Stimulated activated CD8-positive, alpha-beta memory T cell treated with anti-CD3 and anti-CD28 coated beads, Interleukin-4, amount 100 ng/mL, for 24 hours (primary cell): ENCODE measurements at places on chromosomes 5 and 9.

- DNase-seq: no peak
These were observed 53.0 kb upstream of the NRARP start for GRCh38 chr9:137354845-137355760.

GRCh38 chr5:94910721-94911120 lies 292.3 kb downstream of the SLF1 start:
- DNase-seq: no peak

DNA sequence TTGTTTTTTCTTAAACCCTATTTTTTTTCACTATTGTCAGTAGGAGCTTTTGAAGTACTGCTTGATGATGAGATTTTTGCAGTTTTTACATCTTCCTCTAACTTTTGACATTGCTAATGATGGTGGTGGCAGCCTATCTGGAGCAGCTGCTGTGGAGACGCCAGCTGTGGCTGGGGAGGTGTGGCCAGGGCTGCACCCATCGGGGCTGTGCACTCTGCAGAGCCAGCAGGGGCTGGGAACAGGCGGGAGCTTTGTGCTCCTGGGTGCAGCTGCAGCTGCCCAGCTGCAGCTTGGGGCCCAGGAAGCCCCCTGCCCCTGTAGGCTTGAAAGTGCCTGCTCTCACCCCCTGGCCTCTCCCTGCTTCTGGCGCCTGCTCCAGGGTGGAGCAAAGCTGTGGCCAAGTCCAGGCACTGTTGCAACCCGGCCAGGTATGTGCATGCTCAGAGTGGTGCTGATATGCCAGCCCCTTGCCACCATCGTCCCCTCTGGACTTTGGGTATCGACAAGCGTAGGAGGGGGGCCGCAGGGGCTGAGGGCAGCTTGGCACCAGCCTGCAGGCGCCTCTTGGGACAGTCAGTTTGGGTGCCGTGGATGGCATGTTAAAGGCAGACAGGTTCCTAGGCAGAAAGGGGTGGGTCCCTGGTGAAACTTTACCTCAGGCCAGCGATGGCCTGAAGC lies 39.2 kb downstream of the FER start:
- DNase-seq: no peak

- no peak for DNase-seq
These were observed 41.7 kb downstream of the AHRR start for GRCh38 chr5:362978-363765.

DNA sequence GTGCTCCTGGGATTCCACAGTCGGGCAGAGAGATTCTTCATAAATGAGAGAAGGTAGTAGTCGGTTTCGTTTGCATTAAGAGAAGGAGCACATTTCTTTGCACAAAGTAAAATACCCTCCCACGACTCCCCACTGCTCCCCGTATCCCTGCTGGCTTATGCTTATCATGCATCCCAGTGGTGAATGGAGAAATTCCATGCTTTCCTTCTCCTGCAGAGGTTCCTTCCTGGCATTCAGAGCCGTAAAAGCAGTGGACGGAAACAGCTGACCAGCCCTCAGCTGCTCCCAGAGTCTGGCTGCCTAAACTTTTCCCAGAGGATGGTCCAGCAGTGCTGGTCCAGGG lies 93.1 kb downstream of the C9orf152 start:
- DNase-seq: no peak

DNA sequence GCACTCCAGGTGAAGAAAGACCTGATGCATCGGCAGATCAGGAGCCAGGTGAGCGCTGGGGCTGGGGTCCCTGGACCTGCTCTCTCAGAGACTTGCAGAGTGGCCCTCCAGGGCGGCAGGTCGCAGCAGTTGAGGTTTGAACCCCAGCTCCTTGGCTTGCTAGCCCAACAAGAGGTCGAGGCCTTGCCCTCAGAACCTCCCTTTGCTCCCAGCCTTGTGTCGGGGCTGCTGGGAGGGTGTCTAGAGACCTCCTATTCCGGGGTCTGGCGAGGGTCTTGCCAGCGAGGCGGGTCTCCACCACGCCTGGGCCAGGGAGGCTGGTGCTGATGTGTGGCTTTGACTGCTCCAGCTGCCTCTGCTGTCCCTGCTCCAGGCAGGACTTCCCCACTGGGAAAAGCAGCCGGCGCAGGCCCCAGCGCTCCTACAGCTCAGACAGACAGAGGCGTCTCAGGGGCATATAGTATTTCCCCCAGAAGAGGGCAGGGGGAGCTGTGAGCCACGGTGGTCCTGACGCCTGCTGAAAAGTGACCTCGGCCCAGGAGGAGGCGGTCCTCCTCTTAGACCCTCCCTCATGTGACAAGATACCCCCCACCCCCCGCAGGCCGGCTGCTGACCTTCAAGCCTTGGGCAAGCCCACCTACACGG lies 38.3 kb downstream of the LRSAM1 start:
- no peak for DNase-seq

- no peak for DNase-seq
These were observed 268.0 kb downstream of the ADAMTSL1 start for GRCh38 chr9:18741945-18742344.

DNA sequence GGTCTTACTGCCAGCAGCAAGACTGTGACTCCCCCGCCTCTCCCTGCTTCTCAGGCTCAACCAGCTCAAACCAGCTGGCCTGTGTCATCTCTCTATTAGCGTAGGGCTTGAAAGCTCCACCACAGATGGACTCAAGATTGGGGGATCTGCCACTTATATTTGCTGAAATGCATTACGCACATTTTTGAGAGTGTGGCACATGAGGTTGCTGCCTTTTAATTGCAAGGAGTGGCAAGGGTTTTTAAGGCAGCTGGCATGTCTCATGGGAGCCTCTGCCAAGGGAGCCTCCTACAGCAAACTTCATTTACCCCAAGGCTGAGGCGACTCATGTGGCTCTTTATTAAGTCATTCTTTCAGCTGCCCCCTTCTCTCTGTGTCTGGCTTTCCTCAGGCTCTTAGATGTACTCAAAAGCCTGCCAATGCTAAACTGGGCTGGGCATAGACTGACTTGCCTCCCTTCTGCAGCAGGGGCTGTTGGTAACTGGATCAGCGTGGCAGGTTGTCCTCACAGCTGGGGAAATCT lies 219.3 kb downstream of the SMARCA2 start:
- DNase-seq: no peak

DNA sequence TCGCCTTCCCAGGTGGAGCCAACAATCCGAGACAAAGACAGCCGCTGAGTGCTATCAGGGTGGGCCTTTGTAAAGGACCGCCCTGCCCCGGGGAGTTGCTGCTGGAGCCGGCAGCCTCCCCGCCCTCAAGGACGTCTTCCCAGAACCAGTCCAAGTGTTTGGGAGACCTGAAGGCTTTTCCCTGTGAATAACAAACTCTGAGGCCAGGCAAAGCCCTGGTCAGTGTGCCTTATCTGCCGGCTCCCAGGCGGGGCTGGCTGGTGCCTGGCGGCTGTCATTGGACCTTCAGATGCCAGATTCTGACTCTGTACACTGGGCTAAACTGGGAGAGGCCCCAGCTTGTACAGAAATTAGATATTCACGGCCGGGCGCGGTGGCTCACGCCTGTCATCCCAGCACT lies 2.1 kb downstream of the SLC9A3 start:
- no peak for DNase-seq

DNA sequence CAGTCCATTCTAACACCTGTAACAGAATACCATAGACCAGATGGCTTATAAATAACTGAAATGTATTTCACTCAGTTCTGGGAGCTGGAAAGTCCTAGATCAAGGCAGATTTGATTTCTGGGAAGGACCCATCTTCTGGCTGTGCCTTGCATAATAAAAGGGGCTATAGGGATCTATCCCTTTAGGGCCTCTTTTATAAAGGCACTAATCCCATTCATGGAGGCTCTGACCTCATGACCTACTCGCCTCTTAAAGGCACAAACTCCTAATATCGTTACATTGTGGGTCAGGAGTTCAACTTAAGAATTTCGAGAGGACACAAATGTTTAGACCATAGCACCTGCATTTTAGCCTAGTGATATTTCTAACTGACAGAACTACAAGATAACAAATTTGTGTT lies 619.0 kb downstream of the CDH18 start:
- no peak for DNase-seq

DNA sequence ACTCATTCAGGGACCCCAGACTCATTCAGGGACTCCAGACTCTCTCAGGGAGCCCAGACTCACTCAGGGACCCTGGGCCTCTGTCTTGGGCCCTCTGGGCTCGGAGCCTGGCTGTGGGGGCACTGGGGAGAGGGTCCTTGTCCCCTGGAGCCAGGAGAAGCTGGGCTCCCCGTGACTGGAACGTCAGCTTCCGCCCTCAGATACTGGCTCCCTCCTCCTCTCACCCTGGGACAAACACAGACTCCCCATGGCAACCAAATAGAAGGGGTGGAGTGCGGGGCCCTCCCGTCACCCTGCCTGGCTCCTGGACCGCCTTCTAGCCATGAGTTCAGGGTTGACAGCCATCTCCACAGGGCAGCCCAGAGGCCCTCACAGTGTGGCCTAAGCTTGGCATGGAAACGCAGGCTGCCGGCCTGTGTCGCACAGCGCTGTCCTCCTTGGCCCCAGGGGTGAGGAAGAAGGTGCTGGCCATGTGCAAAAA lies 27.6 kb downstream of the ZDHHC11B start:
- no peak for DNase-seq

- no peak for DNase-seq
These were observed 202.2 kb downstream of the CHSY3 start for GRCh38 chr5:130106480-130106879.

DNA sequence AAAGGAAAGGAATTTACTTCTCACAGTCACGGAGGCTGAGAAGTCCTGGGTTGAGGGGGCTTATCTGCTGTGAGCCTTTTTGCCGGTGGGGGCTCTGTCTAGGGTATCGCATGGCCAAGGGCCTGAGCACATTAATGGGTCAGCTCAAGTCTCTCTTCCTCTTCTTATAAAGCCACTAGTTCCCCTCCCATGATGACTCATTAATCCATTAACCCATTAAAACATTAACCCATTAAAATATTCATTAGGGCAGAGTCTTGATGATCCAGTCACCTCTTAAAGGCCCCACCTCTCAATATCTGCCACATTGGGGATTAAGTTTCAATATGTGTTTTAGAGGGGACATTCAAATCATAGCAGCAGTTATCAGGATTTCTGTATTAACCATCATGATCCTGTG lies 406.3 kb downstream of the SPOCK1 start:
- no peak for DNase-seq

DNA sequence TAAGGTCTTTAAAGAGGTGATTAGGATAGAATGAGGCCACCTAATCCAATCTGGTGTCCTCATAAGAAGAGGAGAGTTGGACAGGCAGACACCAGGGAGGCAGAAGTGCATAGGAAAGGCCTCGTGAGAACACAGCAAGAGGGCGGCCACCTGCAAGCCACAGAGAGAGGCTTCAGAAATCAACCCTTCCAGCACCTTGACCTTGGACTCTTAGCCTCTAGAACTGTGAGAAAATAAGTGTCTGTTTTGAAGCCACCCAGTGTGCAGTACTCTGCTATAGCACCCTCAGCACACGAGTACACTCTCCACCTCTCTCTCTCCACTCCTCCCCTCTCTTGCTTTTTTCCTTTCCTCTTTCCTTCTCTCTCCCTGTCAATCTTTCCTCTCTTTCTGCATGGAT lies 26.8 kb downstream of the NIPAL4 start:
- no peak for DNase-seq

DNA sequence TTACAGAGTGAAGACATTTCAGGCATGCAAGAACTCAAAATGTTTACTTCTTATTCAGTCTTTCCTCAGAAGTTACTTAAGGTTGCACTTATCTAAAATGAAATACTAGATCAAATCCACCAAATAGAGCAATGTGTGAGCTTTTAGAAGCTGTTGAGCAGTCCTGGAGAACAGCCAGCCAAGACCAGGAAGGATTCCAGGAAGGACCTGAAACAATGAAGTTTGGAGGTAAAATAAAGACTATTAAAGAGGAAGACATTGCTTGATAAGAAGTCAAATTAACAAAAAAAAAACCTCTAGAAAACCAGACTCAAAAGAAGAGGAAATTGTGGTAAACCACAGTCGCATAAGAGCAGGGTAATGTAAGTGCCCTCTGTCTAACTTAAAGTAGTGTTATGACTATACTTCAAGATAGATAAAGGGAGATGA lies 156.2 kb upstream of the S1PR3 start:
- no peak for DNase-seq

GRCh38 chr5:65832603-65833228 lies 93.7 kb upstream of the ERBIN start:
- no peak for DNase-seq

DNA sequence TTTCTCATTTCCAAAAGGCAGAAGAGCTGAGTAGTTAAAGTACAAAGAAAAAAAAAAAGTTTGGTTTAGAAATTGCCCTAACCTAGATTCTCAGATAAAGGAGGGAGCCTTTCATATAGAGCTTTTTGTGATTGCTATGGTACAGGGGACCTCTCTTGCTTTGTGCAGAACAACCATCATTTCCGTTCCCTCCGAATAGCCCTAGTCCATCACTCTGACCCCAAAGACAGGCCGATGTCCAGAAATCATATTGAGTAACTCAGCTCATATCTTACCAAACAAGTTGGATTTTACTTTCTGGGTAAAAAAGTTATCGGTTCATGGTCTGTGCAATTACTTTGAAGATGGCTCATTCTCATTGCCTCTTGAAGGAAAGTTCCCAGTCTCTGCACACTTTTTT lies 36.7 kb upstream of the COL15A1 start:
- DNase-seq: no peak

DNA sequence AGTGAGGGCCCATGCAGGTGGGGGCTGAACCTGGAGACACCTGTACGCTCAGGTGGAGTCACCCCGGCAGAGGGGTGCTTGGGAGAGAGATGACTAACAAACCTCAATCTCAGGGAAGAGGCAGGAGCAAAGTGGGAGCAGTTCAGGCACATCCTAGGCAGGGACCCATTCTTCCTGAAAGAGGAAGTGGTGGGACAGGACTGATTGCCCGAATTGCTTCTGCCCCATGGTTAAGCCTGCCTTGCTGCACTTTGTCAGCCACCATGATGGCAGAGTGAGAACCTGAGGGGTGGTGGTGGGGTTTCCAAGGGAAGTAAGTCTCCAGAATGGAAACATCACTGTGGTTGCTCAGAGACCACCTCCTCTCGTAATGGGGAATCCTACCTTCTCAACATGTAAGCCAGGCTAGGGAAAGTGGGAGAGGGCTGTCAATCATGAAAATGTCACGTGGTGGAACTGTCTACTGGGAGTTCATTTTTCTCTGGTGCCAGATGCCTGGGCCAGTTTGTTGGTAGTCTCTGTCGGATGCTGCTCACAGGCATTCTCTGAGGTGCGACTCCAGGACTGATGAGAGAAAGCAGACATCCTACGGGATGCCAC lies 150.4 kb downstream of the HSPA4 start:
- no peak for DNase-seq

- no peak for DNase-seq
These were observed 487.2 kb upstream of the ST8SIA4 start for GRCh38 chr5:101390151-101390908.

- no peak for DNase-seq
These were observed 41.9 kb downstream of the HSDL2 start for GRCh38 chr9:112421771-112422222.

DNA sequence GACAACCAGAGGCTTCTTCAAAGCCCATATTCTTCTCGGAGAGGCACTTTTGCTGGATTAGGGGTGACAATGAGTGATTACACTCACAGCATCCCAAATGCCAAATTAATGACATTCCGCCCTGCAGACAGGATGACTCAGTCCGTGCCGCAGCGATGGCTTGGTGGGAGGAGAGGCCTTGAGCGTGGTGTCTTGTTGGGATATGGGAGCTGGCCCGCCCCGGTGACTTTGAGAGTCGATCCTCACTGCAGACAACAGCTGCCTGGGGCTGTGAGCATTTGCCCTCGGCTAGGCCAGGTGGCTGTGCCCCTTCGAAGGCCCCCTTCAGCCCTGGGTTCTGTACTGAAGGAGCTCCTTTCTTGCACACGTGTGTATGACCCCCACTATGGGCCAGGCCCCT lies 29.8 kb downstream of the OLFM1 start:
- no peak for DNase-seq

GRCh38 chr9:133610845-133611244 lies 1.7 kb upstream of the FAM163B start:
- DNase-seq: no peak

GRCh38 chr5:53790026-53790425 lies 229.6 kb downstream of the NDUFS4 start:
- DNase-seq: no peak
